ENCODE measurements at places on chromosomes 13 and 19.

DNA sequence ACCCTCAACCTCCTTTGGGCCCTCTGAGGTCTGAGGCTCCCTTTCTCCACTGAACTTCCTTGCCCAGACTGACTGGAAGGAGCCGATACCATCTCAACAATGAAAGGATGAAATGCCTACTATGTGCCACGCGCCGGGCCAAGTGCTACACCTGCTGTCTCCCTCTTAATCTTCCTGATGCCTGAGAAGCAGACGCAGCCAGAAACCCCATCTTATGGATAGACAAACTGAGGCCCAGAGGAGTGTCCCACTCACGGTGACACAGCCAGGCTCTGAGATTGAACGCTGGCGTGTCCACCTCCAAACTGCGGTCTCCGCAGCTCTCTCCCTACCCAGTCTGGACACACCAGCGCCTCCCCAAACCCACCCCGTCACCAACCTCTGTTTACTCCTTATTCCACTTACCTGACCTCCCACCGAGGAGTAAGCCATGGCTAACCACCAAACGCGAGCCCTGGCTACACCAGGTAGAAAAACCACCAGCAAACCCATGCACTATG lies 20.9 kb downstream of the MLLT1 start:
- ATAC-seq: no peak

DNA sequence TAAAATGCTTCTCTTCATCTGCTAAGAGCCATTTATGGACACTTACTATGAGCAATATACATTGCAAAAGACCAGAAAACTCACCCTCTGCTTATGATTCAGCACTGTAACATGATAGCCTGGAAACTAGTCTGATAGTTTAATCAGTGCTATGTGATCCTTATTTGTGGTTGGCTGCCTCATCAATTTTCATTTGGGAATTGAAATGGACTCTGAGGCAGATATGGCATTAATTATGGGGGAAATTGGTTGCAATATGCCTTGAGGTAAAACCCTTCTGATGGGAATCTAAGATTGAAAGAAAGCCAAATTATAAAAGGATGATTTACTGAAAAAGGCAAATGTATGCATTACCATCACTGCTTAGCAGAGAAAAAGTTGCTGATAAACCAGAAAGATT lies 33.5 kb downstream of the FAM216B start:
- ATAC-seq: peak; percentile 93

DNA sequence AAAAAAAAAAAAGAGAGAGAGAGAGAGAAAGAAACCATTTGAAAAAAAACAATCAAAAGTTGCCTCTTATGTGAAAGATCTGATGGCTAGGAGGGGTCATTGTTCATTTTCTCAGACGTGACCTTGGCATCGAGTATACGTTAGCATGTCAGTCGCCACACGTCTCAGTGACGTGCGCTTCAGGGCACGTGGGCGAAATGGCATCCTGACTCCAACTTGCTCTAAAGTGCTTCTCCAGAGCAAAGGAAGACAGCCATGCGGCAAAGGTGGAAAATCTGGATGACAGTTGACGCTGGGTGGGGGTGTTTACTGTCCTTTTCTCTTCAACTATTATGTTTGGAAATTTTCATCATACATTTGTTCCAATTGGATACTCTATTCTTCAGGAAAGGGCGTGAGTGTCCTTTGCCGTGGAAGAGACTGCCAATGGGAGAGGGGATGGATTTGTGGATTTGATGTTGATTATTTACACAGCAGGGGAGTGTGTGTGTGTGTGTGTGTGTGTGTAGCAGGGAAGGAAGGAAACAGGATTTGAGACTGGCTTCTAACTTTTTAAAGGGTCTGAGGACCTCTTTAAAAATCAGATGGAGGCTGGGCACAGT lies 25.0 kb downstream of the KLF2 start:
- ATAC-seq: no peak

- ATAC-seq: no peak
Observed at GRCh38 chr13:44307255-44307654, 66.4 kb upstream of the SERP2 start.

- peak; percentile 97 for ATAC-seq
Observed at GRCh38 chr19:31214086-31214485, 135.2 kb downstream of the TSHZ3 start.

GRCh38 chr13:45178349-45179162 lies 22.3 kb downstream of the KCTD4 start:
- peak; percentile 97 for ATAC-seq

DNA sequence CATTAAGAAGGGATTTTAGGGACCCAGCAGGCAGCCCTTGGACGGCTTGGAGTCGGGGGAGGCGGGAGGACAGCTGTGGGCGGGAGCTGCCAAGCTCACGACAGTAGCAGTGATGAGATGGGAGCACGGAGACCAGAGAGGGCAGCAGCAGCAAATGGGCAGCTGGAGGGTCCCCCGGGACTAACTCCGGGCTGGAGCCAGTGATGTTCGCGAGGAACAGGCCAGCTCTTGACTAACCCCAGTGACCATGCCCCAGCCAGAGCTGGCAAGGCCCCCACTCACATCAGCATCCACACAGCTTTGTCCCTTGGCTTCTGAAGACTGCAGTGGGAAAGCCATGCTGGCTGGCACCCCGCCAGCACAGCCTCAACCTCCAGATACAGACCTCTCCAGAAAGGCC lies 81.9 kb downstream of the RAB20 start:
- ATAC-seq: no peak

- ATAC-seq: peak; percentile 61
Observed at GRCh38 chr19:35845215-35846037, 6.9 kb downstream of the NPHS1 start.

Measured in motor neuron (in vitro differentiated cells).